Activated T-helper 1 cell treated with anti-CD3 and anti-CD28 coated beads, Interleukin-2, amount 50 U/mL, for 16 hours (primary cell): ENCODE measurements at places on chromosomes 2 and 18.
A peak's percentile ranks its signal among the peaks of the same experiment; 100 is the strongest.

- DNase-seq: no peak
Measured at GRCh38 chr2:41038408-41038807, 586.5 kb upstream of the SLC8A1 start.

GRCh38 chr18:22974707-22975106, 41.6 kb downstream of the RBBP8 start:
- DNase-seq: no peak

GRCh38 chr2:160222546-160223283, 22.6 kb upstream of the ITGB6 start:
- no peak for DNase-seq

- no peak for DNase-seq
Measured at GRCh38 chr2:105256431-105257047, 15.0 kb downstream of the GPR45 start.

- no peak for DNase-seq
Measured at GRCh38 chr2:241574911-241575623, 16.5 kb downstream of the BOK start.

GRCh38 chr2:41129988-41130387, 678.1 kb upstream of the SLC8A1 start:
- no peak for DNase-seq

- no peak for DNase-seq
Measured at GRCh38 chr18:23673725-23674124, 11.0 kb upstream of the ANKRD29 start.

DNA sequence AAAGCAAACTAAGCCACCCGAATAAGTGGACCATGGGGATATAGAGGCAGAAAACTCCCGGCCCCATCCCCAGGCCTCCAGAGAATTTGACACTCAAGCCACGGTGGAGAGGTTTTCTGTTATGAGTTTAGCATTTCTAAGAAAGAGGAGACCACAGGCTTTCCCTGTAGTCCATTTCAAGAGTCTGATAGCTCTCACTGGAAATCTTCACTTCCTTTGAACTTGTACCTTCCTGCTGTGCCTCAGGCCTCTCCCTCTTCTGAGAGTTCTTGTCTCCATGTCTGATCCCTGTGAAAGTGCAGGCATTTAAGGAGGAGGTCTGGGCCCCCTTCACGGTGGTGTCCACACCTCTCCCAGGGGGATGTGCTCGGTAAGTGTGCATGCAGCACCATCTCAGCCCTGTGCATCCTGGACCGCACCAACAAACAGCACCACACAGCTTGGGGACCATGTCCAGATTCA, 113.7 kb downstream of the BCL2 start:
- no peak for DNase-seq

DNA sequence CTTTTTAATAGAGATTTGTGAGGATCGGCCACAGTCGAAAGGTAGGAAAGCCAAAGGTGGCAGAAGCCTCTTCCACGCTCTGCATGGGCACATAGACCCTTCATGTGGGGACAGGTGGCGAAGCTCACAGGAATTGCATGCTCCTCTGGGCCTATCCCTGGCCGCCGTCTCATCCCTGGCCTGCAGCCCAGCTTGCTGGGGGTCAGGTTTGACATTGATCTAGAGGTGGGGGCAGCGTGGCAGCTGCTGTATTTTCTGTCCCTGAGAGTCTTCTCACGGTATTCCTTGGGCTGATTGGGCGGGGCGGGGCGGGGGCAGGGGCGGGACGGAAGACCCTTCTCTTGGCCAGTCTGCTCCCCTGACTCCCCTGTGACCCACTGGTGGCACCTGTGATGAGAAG, 48.9 kb downstream of the STK25 start:
- DNase-seq: no peak

GRCh38 chr18:34659579-34660517, 50.2 kb upstream of the DTNA start:
- DNase-seq: no peak

DNA sequence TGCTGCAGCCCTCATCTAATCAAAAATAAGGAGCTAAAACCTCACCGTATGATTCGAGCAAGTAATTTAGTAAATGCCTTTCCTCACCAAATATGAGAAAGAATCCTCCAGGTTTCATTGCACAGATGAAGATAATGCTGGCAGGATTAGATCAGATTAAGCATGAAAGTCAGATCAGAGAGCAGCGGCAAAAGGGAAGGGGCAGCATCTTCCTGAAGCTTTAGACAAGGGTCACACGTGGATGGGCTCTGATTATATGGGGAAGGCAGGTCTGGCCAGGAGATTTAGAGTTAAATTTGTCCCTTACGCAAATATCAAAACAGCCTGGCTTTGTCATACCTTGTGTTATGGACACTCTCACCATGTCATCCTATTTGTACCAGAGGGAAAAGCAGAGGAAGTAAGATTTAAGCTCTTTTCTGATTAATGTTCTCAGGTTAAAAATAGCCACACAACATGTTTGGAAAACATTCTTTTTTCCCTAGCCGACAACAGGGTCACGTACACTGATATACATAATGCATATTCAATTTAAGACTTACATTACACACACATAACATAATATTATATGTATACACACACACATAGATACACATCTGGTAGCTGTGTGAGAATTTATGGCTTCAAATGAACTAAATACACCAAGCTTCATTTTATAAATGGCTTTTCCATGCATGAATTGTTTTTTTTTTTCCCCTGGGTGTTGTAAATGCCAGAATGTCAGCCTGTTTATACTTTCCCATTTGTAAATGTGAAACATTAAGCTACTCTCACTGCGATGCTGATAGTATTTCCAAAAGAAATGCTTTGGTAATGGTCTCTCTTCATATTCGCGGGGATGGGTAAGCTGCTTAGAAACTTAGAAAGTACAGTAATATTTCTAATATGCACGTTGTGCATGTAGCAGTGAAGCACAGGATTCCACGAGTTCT, 196.3 kb upstream of the SIX3 start:
- no peak for DNase-seq

- no peak for DNase-seq
Measured at GRCh38 chr2:12469141-12469561, 247.6 kb upstream of the TRIB2 start.

DNA sequence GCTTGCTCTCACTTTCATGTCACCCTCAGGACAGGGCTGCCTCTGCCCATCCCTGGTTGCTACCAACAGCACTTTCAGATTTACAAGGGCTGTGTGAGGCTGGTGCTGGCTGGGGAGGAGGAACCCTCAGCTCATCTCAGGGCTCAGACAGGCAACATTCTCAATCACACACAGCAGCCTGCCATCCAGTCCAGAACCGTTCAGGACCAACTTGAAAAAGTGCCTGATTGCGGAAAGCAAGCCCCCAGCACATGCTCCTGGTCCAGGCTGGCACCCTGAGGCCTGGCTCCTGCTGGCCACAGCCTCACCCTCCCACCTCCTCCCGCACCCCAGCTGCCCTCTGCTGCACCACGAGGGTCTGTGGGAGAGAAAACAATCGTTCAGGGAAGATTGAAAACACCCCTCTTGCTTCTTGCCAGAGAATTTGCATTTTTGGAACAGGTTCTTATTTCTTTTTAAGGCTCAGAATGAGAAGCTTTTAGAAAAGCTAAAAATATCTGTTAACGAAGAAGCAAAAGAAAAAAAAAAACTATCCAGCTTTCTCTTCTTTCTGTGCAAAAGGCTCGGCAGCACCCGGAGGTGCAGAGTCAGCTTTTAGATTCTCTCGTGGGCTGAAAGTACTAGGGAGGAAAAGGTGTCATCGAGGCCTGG, 403.8 kb upstream of the ID2 start:
- no peak for DNase-seq

GRCh38 chr2:156124458-156124857, 208.1 kb downstream of the NR4A2 start:
- no peak for DNase-seq

- no peak for DNase-seq
Measured at GRCh38 chr2:25460261-25460905, 118.7 kb upstream of the DNMT3A start.

GRCh38 chr2:119202610-119203310, 20.9 kb upstream of the STEAP3 start:
- DNase-seq: no peak

DNA sequence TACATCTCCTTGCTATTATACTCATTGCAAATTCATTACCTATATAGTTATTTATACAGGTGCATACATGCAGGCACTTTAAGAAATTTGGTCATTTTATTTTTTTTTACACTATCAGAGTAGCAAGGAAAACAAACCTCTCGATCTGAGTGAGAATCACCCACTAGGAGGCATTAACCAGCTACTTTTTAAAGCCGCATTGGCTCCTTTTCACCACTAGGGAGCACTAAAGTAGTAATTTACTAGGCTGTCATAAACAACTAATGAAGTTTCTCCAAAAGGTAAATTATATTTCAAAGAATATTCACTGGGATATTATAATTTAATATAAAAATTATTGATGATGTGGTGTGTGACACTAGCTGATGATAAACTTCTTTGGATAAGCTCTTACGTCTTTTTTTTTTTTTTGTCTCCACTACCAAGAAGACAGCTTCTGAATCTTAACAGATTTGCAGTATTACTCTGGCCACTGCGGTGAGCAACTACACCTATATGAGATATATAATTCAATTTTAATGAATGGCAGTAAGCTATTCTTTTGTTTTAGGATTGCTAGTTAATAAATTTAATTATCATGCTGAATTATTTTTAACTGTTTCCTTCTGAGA, 101.9 kb downstream of the NOL4 start:
- DNase-seq: no peak

DNA sequence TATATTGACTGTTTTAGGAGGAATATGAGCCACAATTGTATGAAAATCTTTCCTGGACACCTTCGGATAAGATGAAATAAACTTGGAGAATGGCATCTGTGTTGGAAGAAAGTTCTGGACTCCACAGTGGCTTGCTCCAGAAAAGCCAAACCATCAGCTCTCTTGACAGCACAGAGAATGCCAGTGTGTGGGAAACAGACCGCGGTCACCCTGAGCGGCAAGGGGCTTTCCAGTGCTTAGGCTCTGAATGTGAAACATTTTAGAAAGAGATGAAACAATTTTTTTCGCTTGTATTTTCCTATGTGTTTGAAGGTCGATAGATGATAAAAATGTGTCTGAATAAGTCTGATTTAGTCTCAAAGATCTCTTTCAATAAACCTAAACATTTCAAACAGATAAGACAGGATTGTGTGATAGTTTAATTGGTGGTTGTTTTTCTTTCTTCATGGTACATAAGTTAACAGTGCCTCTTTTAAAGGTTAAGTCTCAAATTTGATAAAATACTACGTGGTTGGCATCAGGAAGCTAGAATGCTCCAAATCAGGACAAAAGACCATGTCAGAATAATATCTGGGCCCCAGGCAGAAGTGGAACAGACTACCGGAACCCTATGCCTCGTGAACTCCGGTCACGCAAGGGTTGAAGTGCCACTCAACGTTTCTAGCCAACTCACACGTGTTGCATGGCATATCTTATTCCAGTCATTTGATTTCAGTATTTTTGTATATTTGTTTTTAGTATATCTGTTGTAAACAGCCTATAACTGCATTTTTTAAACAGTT, 28.9 kb downstream of the PTGR3 start:
- DNase-seq: no peak

GRCh38 chr2:160220545-160221009, 20.5 kb upstream of the ITGB6 start:
- DNase-seq: no peak

DNA sequence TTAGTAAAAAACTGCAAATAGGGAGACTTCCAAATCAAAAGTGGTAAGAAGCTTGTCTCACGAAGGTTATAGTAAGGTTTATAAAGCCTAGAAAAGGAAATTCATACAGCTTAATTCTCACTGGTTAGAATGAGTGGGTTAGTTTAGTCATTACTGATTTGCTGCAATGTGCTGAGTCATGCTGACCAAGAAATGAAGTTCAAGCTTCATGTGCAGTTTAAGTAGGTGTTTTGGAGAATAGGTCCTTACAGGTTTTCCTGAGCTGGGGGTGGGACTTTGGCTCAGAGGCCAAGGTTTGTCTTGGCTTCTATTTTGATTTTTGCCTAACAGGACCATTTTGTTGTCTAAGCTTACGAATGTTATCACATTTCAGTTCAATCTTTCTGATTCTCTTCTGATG, 15.1 kb downstream of the CLIP4 start:
- peak; percentile 8 for DNase-seq

- DNase-seq: no peak
Measured at GRCh38 chr2:28979576-28980366, 1.3 kb upstream of the TOGARAM2 start.

DNA sequence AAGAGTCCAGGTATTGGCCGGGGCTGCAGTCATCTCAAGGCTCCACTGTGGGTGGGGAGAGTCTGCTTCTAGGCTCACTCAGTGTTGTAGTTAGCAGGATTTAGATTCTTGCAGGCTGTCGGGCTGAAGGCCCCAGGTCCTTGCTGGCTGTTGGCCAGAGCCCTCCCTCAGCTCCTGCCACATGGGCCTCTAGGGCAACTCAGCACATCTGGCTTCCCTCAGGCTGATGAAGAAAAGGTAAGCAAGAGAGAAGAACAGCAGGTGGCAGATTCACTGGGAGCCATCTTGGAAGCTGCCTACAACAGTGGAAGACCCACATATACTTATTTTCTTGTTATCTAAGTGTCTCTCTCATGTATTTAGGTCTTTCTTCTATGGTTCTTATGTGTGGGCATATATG, 4.3 kb downstream of the MRPS9 start:
- no peak for DNase-seq

GRCh38 chr18:23065234-23065806, 70.0 kb upstream of the CABLES1 start:
- no peak for DNase-seq

- DNase-seq: no peak
Measured at GRCh38 chr2:23745726-23746105, 181.2 kb downstream of the ATAD2B start.

DNA sequence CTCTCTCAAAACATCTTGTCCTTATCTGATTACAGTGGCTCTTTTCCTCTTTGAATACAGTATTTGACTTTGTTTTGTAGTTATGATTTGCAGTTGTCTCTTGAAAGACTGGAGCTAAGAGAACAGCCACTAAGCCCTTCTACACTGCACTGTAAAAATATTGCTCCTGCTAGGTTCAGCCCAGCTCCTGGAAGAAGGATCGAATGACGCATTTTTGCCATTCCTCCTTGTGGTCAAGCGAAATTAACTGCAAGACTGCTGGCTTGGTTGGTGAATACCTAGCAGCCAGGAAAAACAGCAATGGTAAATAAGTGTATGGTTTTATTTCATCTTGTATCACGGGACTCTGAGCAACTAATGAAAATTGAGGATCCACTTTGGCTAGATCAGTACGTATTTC, 407.8 kb upstream of the CDH2 start:
- no peak for DNase-seq

- no peak for DNase-seq
Measured at GRCh38 chr18:48361801-48362200, 47.4 kb downstream of the ZBTB7C start.
